Left colon (tissue), 2 donors: ENCODE measurements at places on chromosomes 2 and 18.
A peak's percentile ranks its signal among the peaks of the same experiment; 100 is the strongest.

DNA sequence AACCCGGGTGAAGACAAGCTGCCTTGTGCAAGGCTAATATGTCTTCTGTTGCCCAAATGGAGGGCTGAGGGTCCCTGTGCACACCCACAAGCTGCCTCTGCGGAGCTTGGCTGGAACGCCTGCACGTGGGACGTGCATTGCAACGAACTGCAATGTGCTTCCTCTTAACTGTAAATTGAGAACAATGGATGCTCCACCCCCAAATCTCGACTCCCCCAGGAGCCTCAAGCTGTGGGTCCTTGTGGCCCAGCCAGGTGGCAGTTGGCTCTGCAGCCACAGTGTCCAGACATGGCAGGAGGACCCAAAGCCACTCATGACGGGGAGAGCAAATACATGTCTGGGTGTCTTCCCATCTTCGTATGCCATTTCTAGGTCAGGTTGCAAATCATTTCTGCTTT is 90.1 kb downstream of the TWIST2 start:
- DNase-seq: no peak

DNA sequence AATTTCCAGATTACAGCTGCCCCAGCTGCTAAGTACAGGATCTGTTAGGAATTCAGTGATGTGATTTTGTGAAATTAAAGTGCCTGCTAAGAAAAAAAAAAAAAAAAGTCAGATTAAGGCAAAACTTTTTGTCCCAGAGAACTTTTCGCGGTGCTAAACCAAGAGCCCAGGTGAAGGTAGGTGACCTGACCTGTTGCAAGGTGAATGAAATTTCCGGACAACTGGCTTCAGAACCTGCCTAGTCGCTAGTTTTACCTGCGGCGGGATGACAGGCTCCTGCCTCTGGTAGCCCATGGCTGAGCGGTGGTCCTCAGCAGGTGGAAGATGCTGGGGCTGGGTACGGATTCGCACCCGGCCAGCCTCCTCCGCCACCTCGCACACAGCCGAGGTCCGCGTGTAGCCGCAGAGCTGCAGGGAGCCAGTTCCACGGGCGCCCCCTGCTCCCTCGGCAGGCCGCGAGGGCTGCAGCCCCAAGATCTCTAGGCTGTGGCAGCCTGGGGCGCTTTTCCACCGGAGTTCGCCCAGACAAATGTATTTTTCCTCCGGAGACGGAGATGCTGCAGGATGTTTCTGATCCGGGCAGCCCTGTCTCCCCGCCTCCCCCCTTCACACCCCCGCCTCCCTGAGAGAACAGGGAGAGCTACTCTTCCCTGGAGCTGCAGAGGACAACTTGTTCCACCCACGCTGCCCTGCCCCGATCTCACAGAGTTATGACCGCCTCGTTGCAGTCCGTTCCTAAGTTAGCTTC is at the start of gene SLC38A11:
Gene SLC38A11 (minus strand): TSS at position 572 of the 748 bp plus-strand sequence. CDS start 278 bp downstream, at position 294.
- DNase-seq: peak; percentile 34

GRCh38 chr2:109335631-109336176 is 206.7 kb downstream of the SH3RF3 start:
- no peak for DNase-seq

GRCh38 chr2:85234868-85235267 is 92.9 kb downstream of the TGOLN2 start:
- DNase-seq: no peak

DNA sequence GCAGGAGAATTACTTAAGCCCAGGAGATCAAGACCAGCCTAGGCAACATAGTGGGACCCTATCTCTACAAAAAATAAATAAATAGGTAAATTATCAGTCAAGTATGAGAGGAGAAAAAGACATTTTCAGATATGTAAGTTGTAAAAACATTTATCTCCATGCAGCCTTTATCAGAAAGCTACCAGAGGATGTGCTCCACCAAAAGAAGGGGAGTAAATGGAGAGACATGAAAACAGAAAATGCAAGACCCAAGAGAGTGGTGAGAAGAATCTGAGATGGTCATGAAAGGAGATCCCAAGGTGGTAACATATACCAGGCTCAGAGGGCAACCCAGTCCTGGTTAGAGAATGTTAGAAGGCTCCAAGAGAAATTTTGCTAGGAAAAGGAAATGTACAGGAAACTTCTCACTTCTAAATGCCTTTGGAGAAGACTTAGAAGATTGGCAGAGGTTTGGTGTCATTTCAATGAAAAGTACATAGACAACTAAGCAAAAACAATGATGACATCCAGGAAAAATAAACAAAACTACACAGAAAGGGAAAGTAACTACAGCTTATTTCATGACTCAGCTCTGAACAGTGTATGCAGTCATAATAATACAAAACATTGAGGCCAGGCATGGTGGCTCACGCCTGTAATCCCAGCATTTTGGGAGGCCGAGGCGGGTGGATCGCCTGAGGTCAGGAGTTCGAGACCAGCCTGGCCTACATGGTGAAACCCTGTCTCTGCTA is 19.5 kb downstream of the CIB4 start:
- no peak for DNase-seq

DNA sequence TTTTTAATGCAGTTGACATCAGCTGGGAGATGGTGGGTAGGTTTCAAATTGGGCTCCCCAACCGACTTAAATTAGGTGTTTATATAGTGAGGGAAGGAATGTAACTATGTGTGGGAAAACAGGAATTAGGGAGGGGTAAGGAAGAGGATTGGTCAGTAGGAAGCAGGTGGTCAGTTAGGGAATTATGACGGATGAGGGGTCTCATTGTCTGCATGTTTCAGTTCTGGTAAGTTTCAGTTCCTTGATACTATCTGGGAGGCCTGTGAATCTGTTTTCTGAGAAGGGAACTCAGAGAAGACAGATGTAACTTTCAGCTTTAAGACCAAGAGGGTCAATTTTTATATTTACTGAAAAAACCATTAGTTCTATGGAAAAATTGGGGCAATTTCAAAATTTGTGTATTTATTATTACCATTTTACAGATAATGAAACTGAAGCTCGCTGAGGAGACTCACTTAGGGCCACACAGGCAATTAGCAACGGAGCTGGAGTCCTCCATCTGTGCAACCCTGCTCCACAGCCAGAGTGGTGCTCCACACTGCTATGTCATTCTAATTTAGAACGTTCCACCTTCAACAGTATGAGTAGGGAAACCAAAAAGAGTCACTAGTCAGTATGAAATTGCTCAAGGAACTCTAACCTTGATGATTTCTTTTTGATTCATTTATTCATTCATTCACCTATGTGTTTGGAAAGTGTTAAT is 36.0 kb upstream of the CCDC195 start:
- no peak for DNase-seq

GRCh38 chr2:235347691-235348090 is 146.2 kb upstream of the AGAP1 start:
- no peak for DNase-seq

GRCh38 chr2:160977376-160977775 is 182.9 kb upstream of the TANK start:
- DNase-seq: no peak

DNA sequence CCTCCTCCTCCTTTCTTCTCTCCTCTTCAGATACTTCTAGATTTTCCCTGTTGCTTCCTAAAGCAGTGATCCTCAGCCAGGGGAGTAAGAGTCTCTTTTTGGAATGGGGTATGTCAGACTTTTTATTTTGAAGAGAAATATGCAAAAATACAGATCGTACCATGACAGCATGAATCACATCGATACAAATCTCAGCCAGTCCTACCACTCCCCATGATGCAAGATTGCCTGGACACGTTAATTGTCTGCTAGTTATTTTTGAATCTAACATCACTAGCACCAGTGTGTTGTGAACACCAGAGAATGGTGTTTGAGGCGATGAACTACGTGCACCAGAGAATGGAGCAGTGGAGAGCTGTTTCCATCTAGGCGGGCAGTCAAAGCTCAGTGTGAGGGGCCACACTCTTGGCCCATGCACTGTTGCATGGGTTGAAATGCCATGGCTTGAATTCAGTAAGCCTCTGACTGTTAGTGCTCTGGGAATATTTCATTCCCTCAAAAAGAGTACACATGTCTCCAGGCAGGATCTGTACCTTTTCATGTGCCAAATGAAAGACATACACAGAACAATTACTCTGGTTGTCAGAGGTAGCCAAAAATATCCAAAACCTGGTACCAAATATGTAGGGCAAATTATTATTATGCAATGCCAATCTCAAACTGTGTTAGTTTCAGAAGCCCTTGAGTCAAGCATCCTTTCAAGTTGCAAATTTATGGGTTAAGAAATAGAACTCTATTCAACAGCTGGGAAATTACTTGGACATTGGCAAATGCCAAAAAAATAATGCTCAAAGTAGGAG is 46.3 kb upstream of the RALBP1 start:
- DNase-seq: no peak

DNA sequence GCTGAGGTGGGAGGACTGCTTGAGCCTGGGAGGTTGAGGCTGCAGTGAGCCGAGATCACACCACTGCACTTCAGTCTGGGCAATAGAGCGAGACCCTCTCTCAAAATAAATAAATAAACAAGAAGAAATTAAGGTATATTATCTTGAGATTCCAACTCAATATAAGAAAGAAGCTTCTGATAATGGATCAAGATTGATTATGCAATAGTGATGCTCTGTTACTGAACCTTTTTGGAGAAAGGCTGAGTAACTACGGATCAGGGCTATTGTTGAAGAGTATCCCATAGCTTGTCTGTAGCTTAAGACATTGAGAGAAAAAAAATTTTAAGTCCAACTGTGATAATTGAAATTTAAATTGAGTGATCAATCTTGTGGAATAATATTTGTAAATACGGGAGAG is 17.7 kb downstream of the GULP1 start:
- DNase-seq: no peak

DNA sequence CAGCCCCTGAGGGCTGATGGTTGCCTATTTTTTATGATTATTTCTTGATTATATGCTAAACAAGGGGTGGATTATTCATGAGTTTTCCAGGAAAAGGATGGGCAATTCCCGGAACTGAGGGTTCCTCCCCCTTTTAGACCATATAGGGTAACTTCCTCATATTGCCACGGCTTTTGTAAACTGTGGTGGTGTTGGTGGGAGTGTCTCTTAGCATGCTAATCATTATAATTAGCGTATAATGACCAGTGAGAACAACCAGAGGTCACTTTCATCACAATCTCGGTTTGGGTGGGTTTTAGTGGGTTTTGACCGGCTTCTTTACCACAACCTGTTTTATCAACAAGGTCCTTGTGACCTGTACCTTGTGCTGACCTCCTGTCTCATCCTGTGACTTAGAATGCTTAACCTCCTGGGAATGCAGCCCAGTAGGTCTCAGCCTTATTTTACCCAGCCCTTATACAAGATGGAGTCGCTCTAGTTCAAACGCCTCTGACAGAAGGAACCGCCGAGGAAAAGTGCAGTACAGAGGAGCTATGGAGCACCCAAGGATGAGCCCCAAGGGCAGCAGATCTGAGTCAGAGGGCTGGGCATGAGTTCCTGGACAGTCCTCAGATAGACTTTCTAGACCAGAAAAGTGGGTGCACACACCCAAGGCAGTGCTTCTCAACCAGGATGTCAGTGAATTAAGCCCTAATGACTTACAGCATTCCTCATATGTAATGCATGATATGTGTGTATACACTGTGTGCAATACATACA is 37.1 kb upstream of the ASAP2 start:
- DNase-seq: no peak

DNA sequence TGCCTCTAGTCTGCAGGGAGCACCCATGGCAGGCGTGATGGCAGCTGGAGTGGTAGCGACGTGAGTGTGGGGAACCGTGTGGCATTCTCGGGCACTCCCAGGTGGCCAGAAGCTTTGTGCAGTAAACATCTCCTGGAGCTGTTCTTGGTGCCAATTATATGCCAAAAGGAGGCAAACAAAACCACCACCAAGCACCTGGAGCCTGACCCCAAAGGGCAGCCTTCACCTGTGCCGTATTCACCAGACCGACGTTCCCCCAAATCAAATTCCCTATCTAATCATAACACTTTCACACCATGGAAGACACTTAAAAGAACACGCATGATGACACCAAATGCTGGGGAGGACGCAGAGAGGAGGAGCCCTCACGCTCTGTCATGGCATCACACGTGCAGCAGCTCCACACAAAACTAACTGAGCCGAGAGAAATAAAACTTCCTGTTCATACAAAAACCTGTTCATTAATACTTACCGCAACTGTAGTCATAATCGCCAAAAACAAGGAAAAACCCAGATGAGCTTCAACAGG is 123.6 kb downstream of the EIPR1 start:
- no peak for DNase-seq

DNA sequence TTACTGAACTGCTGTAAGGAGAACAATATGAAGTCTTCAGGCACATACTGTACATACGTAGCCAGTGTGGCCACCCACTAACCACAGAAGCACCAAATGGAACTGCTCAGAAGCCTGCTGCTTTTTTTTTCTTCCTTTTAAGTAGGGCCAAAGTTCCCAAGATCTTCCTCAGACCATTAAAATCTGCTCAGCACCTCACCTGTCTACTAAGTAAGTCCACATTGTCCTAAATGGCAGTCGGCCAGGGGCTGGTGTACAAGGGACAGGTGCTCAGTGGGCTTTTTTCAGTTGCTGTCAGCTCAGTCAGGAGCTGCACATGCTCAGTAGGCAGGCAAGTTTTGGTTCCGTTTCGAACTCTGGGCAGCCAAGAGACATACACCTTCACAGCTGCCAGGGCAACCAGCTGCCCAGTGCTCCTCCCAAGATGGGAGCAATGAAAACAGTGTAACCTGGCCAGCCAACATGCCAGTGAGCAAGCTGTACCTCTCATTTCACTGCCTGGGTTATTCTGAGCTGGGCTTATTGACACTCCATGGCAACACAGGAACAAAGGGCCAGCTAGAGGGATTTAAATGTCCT is 86.1 kb downstream of the ACVR1 start:
- peak; percentile 57 for DNase-seq

- DNase-seq: no peak
Measured at GRCh38 chr2:195563857-195564512, 93.0 kb upstream of the SLC39A10 start.

DNA sequence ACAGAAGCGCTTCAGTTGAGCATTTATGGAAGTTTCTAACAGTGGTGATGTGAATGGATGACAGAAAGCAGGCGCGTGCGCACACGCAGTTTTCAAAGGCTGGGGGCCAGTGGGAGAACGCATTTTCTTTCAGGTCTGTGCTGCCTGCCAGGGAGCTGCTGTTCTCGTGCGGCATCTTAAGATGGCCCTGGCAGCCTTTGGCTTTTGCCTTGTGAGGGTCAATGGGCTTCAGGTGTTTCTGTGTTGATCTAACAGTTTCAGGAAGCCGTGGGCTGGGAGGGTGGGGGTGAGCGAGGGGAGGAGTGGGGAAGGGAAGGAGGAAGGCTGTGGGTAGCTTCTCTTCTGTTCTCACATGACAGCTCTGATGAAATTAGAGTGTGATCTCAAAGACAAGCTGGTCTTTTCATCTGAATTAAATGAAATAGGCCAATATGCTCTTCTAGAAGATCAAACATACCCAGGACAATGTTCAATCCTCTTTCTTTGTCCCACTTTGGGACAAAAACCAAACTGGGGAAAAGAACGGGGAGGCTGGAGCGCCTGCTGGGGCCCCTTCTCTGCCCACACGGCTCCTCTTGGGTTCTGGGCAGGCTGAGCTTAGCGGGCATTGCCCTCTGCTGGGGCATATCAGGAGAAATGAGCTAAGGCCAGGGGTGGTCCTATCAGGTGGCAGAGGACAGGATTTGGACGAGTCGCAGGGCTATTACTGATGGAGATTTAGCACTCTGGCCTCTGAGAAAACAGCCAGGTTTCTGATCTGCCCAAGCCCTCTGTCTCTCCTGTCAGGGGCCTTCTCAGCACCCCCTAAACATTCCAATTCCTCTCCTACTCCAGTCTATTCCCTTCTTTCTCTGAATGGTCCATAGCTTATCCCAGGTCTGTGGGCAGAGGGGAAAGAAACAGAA is 126.2 kb upstream of the LGALSL start:
- DNase-seq: no peak

GRCh38 chr2:185012643-185013042 is 414.3 kb downstream of the ZNF804A start:
- DNase-seq: no peak
